Stomach (tissue), 19 donors: ENCODE measurements at places on chromosomes 3 and 15. TPM values are rescaled to one million over a fixed set of nuclear protein-coding genes. Genes with fewer than 3 reads are reported as not detected.

DNA sequence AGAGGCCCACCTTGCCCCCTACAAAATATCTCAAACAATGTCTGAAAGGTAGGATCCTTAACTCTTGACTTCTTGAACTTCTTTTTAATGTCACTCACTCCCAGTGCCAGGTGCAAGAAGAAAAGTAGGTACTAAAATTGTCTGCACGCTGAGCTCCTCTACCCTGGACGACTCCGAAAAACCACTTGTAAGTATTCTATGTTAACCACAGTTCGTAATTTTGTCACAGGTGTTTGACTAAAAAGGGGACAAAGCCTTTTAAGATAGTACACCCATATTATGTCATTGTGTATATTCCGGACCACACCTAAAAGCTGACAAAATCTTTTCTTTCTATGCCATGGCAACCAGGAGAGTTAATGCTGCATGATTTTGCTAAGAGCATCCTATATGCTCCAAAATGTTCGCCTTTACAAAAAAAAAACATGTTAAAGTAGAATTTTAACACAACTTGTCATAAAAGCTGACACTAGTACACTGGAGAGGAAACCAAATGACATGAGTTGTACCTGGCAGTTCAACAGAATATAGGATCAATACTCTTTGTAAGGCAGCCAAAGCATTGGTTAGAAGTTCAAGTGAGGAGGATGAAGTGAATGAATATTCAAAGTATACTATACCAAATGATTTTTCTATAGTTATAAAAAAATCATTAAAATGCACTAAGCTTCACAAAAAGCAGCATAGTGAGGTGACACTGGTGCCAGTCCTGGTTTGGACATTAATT lies 210.5 kb downstream of the FOXP1 start:
- no peaks in the 10 kb centered on the region for H3K36me3 ChIP-seq
- no peaks in the 10 kb centered on the region for H3K27me3 ChIP-seq
- no peaks in the 10 kb centered on the region for H3K4me1 ChIP-seq
- no peak overlapping the region for H3K4me3 ChIP-seq

DNA sequence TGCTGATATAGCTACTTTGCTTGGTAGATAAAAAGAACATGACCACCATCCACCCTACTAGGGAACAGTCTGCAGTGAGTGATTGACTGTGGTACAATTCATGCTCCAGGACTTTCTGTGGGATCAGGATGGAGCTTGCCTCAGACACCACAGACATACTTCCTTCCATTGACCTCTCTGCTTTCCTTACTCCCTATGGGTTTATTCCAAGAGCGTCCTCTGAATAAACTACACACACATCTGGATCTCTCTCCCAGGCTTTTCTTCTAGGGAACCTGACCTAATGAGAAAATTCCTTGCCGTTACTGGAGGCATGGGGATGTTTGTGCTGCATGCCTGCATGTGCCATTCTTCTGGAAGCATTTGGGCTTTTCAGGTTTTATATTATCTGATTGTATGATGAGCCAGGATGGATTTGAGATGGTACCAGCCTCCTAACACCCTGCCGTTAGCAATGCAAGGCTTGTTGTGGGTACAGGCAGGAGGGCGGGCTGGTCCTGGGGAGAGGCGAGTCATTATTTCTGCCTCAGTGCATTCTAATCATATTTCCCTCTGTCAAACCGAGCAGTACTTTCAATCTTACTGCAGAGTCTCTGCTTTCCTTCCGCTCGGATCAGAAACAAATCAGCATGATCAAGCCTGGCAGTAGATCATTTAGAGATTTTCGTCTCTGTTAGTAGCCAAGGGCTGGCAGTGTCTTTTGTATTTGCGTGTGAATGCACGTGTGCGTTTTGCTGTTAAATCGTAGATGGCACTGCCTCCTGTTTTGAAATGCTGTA lies 279.2 kb downstream of the PDCD6IP start:
- H3K27ac ChIP-seq = no peak overlapping the region
- H3K27me3 ChIP-seq = no peaks in the 10 kb centered on the region
- H3K4me3 ChIP-seq = no peak overlapping the region

- H3K4me3 ChIP-seq = peak overlapping the region; percentile 81
- peak overlapping the region; percentile 98 for H3K27ac ChIP-seq
- no peak for DNase-seq
- H3K36me3 ChIP-seq = peaks cover 33% of the 10 kb centered on the region
- no peaks in the 10 kb centered on the region for H3K27me3 ChIP-seq
These were observed 2.5 kb downstream of the TIPARP start for GRCh38 chr3:156676768-156677479.

- H3K4me3 ChIP-seq = no peak overlapping the region
- H3K4me1 ChIP-seq = no peaks in the 10 kb centered on the region
- H3K27me3 ChIP-seq = no peaks in the 10 kb centered on the region
- DNase-seq = no peak
- H3K27ac ChIP-seq = no peak overlapping the region
- H3K36me3 ChIP-seq = no peaks in the 10 kb centered on the region
These were observed 329.0 kb downstream of the IGSF11 start for GRCh38 chr3:118705487-118706219.

DNA sequence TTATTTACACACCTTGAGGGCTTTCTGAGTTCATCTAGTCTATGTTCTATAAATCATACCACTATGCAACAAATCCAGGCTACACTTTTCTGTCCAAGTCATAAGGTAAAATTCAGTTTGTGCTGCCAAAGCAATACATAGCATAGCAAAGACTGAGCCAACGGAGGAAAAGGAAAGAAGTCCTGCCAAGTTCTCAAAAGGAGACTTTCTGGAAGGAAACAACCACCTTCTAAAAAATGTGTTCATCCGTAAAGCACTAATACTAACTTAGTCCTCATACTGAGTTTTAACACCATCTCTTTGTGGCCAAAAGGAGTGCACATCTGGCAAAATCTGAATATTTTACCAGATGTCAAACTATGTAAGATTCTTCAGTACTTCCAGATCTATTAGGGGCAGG lies 620.2 kb downstream of the RBMS3 start:
- DNase-seq = no peak
- H3K4me1 ChIP-seq = no peaks in the 10 kb centered on the region
- H3K27ac ChIP-seq = no peak overlapping the region
- H3K36me3 ChIP-seq = no peaks in the 10 kb centered on the region

GRCh38 chr3:71896751-71897150 lies 111.8 kb upstream of the PROK2 start:
- DNase-seq = no peak
- no peak overlapping the region for H3K27ac ChIP-seq
- no peak overlapping the region for H3K4me3 ChIP-seq
- H3K36me3 ChIP-seq = no peaks in the 10 kb centered on the region
- H3K27me3 ChIP-seq = no peaks in the 10 kb centered on the region

DNA sequence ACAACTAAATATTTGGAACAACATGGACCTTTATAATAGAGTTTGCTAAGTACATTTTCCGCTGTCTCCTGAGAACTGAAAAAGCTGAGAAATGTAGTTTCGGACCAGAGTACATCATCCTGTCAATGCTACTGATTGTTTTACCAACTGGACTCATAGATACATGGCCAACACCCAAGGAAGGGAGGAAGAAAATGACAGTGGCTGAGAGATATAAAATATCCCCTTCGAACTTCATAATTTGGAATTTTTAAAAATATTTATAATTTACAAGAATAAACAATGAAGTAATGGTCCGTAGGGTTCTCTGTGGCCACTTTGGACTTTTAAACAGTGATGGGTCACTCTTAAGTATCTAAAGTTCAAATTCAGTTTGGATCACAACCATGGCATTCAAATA lies 1042.7 kb downstream of the MCTP2 start:
- H3K27ac ChIP-seq = no peak overlapping the region
- H3K4me1 ChIP-seq = peaks cover 26% of the 10 kb centered on the region
- no peak overlapping the region for H3K4me3 ChIP-seq
- no peak for DNase-seq

DNA sequence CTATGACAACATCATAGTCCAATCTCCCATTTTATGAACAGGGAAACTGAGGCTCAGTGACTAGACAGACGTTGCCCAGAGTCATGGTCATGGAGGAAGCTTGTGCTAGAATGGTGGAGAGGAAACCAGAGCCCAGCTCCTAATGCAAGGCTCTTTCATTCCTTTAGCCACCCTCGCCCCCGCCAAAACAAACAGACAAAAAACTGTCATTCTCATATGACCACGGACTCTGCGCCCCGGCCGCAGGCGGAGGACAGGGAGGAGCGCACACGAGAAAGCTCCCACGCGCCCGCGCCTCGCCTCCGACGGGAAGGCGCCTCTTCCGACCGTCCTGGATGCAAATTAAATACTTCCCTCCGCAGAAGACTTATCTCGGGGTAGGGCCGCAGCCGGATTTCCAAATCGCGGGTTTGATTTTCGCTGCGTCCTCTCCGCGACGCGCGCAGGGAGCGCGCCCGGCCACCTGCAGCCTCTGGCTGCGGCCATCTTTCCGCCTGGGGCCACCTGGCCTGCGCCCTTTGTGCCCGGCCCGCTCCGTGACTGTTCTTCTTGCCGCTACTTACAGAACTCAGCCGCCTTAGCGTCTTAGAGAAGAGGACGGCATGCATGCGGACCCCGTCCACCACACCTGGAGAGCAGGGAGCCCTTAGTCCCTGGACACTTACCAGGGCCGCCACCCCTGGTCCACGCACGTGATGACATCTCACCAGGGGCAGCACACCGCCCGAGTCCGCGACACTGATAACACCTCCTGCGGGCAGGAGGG lies 670 bp upstream of the ATP13A3 start:
- H3K4me3 ChIP-seq = peak overlapping the region; percentile 74
- peak; percentile 77 for DNase-seq
- H3K4me1 ChIP-seq = peaks cover 35% of the 10 kb centered on the region
- no peaks in the 10 kb centered on the region for H3K27me3 ChIP-seq
- peak overlapping the region; percentile 94 for H3K27ac ChIP-seq

DNA sequence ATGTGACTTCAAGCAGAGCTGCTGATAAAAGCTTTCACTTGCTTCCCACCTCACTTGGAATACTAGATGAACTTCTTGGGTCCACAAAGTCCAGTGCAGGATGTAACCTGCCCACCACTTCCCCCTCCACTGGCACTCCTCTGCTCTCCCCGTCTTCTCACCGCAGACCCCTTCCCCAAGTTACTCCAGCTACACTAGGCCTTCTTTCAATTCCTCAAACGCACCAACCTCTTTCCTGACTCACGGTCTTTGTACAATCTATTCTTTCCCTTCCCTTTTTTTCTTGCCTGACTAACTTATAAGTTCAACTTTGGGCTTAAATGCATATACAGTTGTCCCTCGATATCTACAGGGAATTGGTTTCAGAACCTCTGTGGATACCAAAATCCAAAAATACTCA lies 5.2 kb upstream of the ATP13A3 start:
- no peak overlapping the region for H3K4me3 ChIP-seq
- H3K27ac ChIP-seq = no peak overlapping the region
- DNase-seq = no peak
- H3K4me1 ChIP-seq = peaks cover 41% of the 10 kb centered on the region

DNA sequence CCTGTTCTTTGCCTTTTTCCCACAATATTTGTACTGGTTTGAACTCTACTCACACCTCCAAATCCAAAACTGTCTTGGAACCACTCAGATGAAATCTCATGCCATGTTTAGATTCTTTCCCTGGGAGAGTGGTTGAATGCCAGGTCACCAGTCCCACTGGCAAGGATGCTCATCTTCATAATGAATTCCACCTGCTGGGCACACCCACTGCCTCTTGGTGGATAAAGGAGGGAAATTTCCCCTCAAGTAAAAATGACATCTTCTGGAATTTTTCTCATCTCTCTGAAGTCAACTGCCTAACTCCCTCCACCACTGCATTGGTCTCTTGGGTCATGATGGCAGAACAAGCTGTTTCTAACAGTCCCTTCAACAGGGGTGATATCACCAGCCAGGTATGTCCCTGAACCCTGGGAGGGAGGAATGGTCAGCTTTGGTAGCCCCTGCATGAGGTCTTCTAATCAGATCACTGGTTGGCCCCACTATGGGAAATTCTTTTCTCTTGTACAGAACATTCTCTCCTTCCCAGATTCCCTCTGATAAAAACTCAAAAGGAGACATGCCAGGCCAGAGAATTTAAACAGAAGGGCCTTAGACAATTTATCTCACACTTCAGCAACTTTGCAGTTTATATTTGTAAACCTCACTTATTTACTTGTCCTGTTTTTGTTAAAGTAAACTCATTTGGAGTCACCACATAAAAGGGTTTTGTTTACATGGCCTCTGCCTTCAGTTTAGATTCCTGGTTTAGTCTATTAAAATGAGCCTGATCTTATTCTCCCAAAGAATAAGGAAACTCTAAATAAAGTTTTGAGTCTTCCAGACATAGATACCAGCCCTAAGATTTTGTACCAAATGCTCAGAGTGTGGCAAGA lies 143.4 kb downstream of the WNT5A start:
- no peak overlapping the region for H3K27ac ChIP-seq
- no peak for DNase-seq
- H3K4me1 ChIP-seq = no peaks in the 10 kb centered on the region
- H3K4me3 ChIP-seq = no peak overlapping the region
- no peaks in the 10 kb centered on the region for H3K36me3 ChIP-seq

DNA sequence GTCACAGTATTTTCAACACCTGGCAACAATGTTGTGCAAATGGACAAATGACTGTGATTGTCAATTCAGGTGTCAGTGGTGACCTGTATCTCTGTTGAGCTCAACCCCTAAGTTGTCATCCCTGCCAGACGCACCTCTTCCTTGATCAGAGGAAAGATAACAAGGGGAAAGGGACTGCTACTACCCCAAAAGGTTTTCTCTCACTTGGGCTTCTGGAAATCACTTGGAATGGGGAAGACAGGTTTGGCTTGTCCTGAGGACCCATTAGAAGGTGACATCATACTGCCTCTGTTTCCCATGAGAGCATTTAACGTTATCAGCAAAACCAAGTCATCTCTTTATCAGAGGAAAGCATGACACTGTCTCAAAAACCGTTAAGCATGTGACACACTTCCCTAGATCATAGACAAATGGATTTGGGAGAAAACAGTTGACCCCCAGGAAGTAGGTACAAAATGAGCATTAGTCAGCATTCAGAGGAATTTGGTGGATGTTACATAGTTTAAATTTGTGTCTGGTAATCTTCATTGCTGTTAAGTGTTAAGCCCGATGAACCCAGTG lies 769.5 kb downstream of the GRM7 start:
- H3K27ac ChIP-seq = no peak overlapping the region
- DNase-seq = no peak
- H3K4me3 ChIP-seq = no peak overlapping the region
- H3K27me3 ChIP-seq = no peaks in the 10 kb centered on the region

- H3K4me1 ChIP-seq = no peaks in the 10 kb centered on the region
- H3K27ac ChIP-seq = no peak overlapping the region
- H3K4me3 ChIP-seq = no peak overlapping the region
- H3K27me3 ChIP-seq = no peaks in the 10 kb centered on the region
- H3K36me3 ChIP-seq = peaks cover 13% of the 10 kb centered on the region
These were observed 129.8 kb downstream of the SLC25A26 start for GRCh38 chr3:66350601-66351000.

GPR62 gene
- polyA plus RNA-seq = not detected

DNAJB11 gene
- polyA plus RNA-seq = 32.2 TPM

SMCO1 gene
- not detected for polyA plus RNA-seq

CHRNA3 gene
- 1.0 TPM for polyA plus RNA-seq

DUOXA2 gene
- polyA plus RNA-seq = 43.3 TPM

RBM6 gene
- polyA plus RNA-seq = 98.3 TPM

CASR gene
- not detected for polyA plus RNA-seq

CADM2 gene
- 4.3 TPM for polyA plus RNA-seq

SLC9C1 gene
- polyA plus RNA-seq = not detected
